Karpas-422 (cell line): ENCODE measurements at places on chromosomes 2 and 18. TPM values are rescaled to one million over a fixed set of nuclear protein-coding genes. Genes with fewer than 3 reads are reported as not detected.

GRCh38 chr2:70967189-70967588, 11.2 kb upstream of the ANKRD53 start:
- no peak for DNase-seq

GRCh38 chr2:6915399-6915798, 1.8 kb upstream of the RNF144A start:
- no peak for DNase-seq

Gene TRIM43B
- total RNA-seq: not detected in 2 replicates

Gene DUSP19
- total RNA-seq: 0.04 and 0.26 TPM in 2 replicates

DNA sequence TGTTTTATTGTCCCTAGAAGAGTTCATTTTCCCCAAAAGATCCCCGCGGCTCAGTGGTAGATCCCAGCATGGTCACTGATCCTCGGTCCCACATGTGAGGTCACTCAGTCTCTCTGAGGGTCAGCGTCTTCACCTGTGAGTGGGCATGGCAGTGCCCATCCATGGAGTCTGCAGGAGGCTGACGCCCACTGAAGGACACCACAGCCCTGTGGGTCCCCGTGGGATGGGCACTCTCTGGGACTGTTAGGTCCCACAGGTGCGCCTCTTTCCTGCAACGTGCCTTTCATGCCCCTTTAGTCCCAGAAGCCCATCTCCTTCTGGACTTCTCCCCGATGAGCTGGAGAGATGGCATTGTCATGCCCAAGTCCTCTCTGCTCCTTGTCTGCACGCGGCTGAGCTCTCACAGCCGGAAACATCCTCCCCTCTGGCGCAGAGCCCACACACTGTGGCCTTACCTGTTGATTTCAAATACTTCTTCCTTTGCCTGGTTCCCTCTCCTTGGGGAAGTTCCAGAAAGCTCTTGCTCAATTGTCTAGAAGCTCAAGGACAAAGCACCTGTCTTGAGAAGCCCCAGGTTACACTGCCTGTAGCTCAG, 75.9 kb downstream of the PTGR3 start:
- DNase-seq: no peak

- no peak for DNase-seq
Measured at GRCh38 chr2:240892925-240893324, 3.0 kb downstream of the MAB21L4 start.

GRCh38 chr2:234951664-234952269, at the start of gene SH3BP4:
Gene SH3BP4, plus strand, starts transcription at chr2:234952017. Its CDS starts 82,986 bp downstream, at chr2:235035003.
- DNase-seq: no peak

Gene ZNF396
- 1.0 and 1.4 TPM in 2 replicates for total RNA-seq

DNA sequence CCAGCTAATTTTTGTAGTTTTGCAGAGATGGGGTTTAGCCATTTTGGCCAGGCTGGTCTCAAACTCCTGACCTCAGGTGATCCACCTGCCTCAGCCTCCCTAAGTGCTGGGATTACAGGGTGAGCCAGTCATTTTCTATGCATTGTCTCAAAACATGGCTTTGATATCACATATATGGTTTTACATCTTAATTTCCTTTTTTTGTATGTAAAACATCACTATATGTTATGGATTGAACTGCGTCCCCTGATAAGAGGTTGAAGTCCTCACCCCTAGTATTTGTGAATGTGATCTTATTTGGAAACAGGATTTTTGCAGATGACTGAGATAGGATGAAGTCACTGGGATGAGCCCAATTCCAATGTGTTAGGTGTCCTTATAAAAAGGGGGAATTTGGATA, 89.8 kb upstream of the MYCN start:
- DNase-seq: no peak

Gene PAIP2B
- 2.6 and 5.6 TPM in 2 replicates for total RNA-seq

DNA sequence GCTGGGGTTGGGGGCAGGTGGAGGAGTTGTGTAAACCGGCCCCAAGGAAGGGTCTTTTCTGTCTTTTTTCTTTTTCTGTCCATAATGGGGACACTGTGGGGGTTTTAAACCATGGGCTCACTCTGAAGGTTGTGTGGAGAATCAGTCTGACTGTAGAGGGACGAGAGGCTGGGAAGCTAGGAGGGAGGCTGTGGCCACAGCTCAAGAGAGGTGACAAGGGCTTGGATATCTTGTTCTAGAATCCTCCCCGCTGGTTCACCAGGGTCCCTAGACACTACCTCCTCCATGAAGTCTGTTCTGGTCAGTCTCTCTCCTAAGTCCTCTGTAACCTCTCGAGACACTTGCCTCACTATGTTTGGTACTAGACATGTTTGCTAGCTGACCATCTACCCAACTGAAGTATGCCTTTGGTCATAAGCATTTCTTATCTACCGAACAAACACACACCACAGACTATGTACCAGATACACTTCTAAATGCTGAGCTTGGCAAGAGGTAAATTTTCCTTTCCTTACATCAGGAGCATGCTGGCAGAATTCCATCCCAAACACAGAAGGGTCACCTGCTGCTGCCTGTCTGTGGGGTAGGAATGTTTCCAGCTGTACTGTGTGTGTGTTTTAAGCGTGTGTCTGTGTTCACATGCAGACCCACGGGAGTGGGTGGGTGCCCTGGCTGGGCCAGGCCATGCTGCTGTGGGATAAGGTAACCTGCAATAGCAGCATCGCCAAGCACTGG, 69.6 kb upstream of the MGAT4A start:
- no peak for DNase-seq

Gene ZNF516
- 41.0 and 53.3 TPM in 2 replicates for total RNA-seq

Gene MTX2
- total RNA-seq: 64.8 and 106 TPM in 2 replicates

Gene POTEI
- total RNA-seq: 0.87 TPM in 1 of 2 replicates, not detected in the other

DNA sequence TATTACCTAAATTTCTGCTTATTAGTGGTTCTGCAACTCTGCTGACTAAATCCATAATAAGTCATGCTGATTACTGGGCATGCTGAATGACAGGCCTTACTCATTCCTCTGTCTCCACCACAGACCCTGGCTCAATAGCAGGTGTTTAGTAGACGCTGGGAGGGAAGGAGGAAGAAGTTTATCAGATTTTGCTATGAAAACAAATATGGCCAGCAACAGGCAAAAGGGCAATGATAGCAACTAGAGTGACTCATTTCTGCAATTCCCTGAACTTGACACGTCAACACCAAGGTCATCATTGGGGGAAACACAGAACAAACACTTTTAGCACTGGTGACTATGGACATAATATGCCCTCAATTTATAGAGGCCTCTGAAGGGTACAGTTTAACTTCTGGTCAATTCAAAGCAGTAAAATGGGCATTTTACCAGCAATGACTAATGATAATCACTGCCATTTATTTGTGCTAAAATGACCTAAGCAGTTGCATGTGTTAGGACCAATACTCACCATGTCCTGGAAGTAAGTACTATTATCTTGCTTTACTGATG, 35.2 kb downstream of the TMEM163 start:
- DNase-seq: no peak

- DNase-seq: no peak
Measured at GRCh38 chr2:46163804-46164528, 133.2 kb upstream of the EPAS1 start.

DNA sequence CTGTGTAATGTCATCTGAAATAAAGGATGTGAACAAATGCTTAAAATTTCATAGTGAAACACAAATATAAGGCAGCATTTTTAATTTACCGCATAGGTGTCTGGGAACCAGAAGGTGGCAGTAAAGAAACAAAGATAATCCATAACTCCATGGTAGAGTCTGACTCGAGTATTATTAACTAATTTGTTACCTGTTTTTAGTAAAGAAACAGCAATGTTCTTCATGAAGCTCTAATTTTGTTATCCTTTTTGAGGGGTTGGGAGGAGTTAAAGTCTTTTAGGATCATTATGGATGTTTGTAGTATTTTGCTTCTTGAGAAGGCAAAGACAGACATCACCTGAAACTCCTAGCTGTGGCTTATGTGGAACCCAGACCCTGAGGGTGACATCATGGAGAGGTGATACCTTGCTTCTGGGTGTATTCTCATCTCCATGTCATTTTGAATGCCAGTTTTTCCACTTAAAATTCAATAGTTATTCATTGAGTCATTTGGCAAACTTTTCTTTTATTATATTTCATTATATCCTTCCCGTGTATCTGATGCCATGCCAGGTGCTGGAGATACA, 286.2 kb upstream of the EPAS1 start:
- peak; percentile 67 for DNase-seq

DNA sequence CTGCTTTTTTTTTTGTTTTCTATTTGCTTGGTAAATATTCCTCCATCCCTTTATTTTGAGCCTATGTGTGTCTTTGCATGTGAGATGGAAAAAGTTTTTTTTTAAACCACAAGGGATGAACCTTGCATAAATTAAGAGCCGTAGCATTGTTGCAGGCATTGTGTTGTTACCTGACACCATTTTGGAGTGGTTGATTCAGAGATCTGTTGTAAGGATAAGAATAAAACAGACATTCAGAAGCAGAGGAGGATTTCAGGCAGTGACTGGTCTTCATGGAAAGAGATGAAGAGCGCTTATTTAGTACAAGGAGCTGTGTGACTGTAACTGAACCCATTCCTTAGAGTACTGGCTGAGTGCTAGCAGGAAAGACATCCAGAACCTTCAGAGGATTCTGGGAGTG, 101.2 kb downstream of the LTBP1 start:
- DNase-seq: no peak

GRCh38 chr2:74205596-74205995, 7.2 kb downstream of the MTHFD2 start:
- DNase-seq: no peak

DNA sequence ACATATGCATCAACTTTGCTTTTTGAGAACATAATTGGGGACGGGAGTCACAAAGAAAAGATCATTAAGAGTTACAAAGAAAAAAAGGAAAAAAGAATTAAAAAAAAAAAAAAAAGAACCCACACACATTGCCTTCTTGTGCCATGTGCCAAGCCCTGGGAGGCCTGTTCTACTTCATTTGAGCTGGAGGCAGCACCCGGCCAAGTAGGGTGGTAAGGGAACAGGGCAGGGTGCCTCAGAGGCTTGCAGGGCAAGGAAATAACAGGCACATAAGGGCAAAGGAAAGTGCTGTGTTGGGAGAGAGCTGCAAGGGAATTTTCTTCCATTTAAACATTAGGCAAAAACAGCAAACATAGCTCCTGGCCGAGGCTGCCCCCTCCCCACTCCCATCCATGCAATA, 418.0 kb downstream of the TMEM182 start:
- DNase-seq: no peak

- peak; percentile 42 for DNase-seq
Measured at GRCh38 chr2:183505911-183506310, 381.7 kb downstream of the NUP35 start.

- DNase-seq: no peak
Measured at GRCh38 chr2:229201521-229201920, 69.6 kb downstream of the PID1 start.

Gene IKZF2
- 0.54 and 1.3 TPM in 2 replicates for total RNA-seq

- no peak for DNase-seq
Measured at GRCh38 chr2:31166925-31167324, 28.7 kb upstream of the GALNT14 start.

Gene ALPI
- not detected in 2 replicates for total RNA-seq

GRCh38 chr2:202040079-202040844, 6.6 kb downstream of the FZD7 start:
- DNase-seq: no peak

- DNase-seq: peak; percentile 45
Measured at GRCh38 chr2:112876257-112876970, 34.6 kb upstream of the IL37 start.

GRCh38 chr2:76178610-76179009, 467.9 kb upstream of the GCFC2 start:
- DNase-seq: no peak

Gene SLC9A4
- total RNA-seq: not detected in 2 replicates

Gene KLHL29
- 3.2 and 3.8 TPM in 2 replicates for total RNA-seq

GRCh38 chr2:23669413-23670244, 257.3 kb downstream of the ATAD2B start:
- no peak for DNase-seq

DNA sequence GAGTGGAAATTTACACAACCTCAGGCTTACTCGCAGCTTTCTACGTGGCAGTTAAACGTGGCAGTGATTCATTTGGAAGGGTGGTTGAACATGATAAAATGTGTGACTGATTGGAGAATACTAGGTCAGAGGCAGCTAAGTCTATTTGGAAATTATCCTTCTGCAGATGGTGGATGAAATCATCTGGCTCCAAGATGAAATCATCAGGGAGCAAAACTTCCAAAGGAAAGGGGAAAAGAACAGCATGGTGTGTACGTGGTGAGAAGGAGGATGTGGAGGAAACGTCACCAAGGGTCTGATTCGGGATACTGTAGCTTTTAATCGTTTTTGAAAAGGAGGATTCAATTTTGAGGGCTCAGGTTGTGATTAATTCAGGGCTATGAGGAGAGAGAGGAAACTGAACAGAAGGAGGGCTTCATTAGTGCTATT, 47.9 kb downstream of the COL3A1 start:
- DNase-seq: no peak

Gene CFAP221
- total RNA-seq: 0.72 TPM in 1 of 2 replicates, not detected in the other

- no peak for DNase-seq
Measured at GRCh38 chr2:30629866-30630265, 177.4 kb downstream of the CAPN13 start.

Gene ST8SIA5
- total RNA-seq: under 0.01 and 0.25 TPM in 2 replicates

DNA sequence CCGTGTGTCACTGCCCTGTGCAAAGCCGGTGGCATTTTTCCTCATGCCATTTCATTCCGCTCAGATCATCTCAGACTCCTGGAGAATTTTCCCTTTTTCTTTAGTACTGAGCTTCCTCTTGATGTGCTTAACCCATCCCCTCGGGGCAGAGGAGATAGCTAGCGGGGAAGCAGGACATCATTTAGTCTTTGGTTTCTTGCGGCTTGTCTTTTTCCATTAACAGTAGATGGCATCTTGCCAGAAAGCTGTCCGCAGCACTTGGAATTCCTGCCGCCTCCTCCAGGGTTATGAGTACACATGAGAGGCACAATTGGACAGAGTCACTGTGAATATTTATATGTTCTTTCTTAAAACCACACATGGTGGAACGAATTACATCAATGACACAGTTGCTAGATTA, 226.6 kb downstream of the ALPK2 start:
- DNase-seq: no peak

Gene C2orf15
- total RNA-seq: 1.4 and 2.0 TPM in 2 replicates

GRCh38 chr2:121160366-121160765, 124.6 kb downstream of the TFCP2L1 start:
- peak; percentile 14 for DNase-seq

Gene CXXC1
- 43.0 and 105 TPM in 2 replicates for total RNA-seq

DNA sequence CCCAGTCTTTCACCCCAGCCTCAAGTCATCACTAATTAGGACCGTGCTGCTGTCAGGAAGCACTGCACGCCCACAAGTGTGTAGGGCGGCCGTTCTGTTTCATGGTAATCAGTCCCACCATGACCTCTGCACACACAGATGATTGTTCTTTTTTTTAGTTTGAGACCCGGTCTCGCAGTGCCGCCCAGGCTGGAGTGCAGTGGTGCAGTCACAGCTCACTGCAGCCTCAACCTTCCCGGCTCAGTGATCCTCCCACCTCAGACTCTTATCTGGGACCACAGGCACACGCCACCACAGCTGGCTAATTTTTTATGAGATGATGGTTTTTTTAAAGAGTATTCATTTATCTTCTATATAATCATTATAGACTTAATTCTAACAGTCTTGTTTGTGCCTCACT, 1.8 kb upstream of the IAH1 start:
- DNase-seq: no peak

- DNase-seq: no peak
Measured at GRCh38 chr2:209663139-209663538, 108.5 kb upstream of the UNC80 start.

- DNase-seq: no peak
Measured at GRCh38 chr2:227293531-227293930, 31.5 kb upstream of the MFF start.

Gene ZNF514
- total RNA-seq: 9.5 and 15.0 TPM in 2 replicates

Gene HMSD
- total RNA-seq: not detected in 2 replicates

Gene CRYBA2
- total RNA-seq: not detected in 2 replicates
